ENCODE measurements at places on chromosomes 7 and 10.
A peak's percentile ranks its signal among the peaks of the same experiment; 100 is the strongest.

GRCh38 chr10:103038570-103038969 lies 120.5 kb downstream of the CNNM2 start:
- DNase-seq = no peak

- DNase-seq = no peak
Observed at GRCh38 chr7:69002416-69002815, 595.9 kb upstream of the AUTS2 start.

DNA sequence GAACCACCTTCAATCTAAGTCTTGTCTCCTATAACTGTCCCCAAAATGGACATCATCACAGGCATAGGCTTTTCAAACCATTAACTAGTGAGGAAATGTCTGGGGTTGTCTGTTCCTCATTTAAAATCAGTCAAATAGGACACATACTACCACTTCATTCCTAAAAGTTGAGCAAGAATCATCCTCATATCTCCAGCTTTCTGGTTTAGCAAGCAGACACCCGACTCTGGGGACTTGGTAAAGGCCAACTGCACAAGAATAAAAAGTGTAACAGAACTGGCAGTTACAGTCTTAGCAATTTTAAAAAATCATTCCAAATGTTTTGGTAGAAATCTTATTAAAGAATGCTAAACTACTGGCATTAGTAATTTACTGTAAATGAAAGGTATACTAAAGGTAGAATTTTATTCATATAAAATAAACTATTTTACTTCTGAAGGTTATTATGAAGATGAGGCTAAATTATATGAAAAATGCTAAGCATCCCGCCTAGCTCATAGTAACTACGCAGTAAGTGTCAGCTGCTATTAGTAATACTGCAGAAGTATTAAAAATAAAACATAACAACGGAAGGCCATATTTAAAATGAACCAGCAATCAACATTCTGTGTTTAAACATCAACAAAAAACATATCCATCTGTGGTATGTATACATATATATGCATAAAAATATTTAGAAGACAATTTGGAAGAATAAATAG lies 60.8 kb downstream of the ZNF438 start:
- DNase-seq = no peak

DNA sequence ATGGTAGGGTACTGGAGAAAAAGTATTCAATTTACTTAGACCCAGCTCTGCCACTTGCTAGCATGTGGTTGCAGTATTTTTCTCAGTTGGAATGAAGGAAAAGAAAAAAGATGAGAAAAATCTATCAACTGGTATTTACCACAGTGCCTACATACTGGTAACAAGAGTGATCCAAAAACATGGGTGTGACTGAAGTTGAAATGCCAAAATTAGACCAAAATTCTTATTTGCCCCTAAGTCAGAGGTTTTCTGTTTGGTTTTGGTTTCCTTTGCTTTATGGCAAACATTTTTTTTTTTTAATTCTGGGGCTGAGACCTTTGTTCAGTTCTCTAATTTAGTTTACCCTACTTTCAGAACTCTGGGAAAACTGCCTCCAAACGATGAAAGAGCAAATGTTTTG lies 12.3 kb downstream of the HYCC1 start:
- DNase-seq = no peak

DNA sequence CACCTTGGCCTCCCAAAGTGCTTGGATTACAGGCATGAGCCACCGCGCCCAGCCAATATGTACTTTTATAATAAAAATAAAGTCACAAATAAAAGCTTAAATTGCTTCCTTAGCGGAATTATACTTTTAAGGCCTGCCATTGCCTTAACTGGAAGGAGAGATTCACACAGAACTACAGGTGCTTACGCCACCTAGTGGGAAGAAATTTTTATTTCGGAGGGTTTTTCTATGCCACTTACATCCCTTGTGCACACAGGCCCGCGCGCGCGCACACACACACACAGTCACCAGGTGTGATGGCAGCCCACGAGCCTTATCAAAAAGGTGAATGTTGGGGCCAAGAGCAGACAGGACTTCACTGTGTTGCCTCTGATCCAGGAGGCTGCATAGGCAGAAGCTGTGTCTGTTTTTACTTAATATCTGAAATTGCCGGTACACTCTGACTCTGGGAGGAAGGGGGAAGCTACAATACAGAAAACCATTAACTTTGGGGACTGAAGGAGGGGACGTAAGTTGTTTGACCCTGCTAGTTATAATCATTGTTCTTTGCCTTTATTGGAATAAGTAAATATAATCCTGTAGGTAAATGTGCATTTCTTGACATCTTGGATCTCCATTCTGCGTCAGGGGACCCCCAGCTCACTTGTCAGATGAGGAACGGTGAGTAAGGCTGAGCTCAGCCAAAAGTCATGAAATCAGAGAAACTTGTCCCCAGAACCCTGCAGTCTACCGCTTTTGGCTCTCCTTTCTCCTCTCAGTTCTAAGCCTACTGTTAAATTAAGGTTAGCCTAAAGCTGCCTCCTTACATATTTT lies 87.1 kb downstream of the SLC16A9 start:
- peak; percentile 43 for DNase-seq

DNA sequence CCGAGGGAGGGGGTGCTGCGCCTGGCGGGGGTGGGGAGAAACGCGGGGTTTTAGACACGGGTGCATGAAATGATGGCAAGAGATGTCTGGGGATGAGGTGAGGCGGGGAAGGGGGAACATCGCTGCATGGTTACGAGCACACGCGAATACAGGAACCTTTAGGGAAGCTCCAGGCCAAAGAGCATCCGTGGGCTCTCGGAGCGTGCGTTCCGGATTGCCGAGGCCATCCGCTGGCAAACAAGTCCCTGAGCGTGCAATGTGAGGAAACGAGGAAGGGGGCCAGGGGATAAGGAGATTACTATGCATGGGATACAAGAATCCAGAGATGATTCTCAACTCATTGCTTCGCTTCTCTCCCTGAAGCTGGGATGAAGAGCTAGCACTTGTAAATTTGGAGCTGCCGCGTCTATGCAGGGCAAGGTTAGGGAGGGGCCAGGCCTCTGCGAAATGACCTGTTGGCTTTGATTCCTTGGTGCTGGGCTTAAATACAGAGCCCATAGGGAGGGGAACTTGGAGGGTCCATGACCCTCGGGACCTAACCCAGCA lies 520 bp upstream of the WNT2 start:
- DNase-seq = no peak

DNA sequence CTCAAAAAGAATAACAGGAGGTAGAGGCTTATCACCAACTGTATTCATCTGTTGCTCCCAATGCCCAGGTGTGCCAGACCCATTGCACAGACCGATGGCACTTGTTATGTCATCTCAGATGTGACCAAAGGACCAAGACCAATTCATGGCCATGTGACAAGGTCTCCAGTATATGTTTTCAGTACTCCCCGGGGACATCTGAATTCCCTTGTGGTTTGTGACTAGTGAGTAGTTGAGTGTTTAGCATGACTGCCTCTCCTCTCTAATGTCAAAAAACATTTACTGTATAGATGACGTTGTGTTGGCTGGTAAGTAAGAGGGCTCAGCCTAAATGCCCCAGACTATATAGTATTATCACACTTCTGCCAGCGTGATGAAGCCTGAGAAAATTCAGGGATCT lies 202.1 kb upstream of the SMIM30 start:
- DNase-seq = no peak

GRCh38 chr7:128790315-128791041 lies 1.3 kb upstream of the CCDC136 start:
- DNase-seq = no peak

- no peak for DNase-seq
Observed at GRCh38 chr10:95288303-95288702, 2.5 kb downstream of the PDLIM1 start.

DNA sequence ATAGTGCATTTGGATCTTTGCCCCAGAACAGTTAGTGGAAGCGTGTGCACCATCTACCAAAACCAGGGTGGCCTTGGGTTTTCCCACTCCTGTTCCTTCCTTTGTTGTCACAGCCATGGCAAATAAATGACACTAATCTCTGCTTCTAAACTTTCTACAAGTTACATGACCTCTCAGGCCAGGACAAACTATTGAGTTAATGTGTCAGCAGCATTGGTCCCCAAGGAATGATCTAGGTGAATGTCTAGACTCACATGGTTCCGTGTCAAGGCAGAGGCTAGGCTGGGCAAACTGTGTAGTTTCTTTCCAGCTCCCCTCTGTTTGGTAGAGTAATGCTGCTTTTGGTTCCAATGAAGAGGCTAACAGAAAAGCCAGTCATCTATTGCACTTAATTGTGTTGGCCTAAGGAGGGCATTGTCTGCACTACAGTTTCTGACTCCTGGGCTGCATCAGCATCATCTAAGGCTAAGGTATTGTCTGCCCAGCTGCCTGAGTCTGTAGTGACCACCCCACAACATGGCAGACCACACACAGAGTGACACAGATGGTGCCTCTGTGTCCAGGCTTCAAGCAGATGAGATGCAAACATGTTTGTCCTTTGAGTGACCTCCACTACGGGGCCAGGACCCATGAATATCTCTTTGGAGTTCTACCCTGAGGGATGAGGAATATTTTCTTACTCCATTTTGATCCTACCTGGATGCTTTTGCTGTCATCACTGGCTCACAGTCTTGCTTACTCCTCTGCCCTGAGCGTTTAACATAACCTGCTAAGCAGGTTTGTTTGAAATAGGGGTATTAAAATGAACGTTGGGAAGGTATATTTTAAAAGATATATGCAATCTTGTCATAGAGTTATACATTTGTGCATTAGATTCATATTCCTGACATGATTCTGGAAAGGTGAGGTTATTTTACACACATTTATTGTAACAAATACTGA lies 1.7 kb downstream of the CYP3A4 start:
- no peak for DNase-seq

DNA sequence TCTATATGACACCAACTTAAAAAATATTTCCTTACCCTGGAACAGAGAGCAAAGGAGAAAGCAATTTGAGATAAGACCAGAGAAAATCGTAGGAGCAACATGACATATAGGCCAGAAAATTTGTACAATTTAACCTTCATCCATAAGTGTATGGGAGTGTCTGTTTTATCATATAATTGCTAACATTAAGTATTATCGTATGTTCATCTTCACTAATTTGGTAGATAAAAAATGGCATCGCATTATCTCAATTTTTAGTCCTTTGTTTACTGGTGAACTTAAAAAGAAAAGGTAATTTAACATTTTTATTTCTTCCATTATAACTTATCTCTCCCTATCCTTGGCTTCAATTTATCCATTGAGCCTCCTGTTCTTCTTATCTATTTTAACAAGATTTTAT lies 873.4 kb downstream of the KCNMA1 start:
- no peak for DNase-seq

DNA sequence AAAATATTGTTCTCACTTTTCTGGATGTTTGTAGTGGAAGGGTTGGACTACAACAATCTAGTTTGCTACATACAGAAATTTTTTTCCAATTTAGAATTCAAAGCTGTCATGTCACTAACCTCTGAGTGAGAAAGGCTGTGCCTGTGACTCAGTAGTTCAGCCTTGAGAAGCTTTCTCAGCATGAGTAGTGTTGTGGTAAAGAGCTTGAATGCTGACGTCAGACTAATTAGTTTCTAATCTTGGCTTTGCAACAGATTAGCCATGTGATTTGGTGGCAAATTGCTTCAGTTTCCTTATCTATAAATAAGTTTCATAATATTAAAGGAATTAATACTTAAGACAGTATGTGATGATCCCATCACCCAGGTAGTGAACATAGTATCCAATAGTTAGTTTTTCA lies 83.8 kb downstream of the ABCA13 start:
- no peak for DNase-seq

DNA sequence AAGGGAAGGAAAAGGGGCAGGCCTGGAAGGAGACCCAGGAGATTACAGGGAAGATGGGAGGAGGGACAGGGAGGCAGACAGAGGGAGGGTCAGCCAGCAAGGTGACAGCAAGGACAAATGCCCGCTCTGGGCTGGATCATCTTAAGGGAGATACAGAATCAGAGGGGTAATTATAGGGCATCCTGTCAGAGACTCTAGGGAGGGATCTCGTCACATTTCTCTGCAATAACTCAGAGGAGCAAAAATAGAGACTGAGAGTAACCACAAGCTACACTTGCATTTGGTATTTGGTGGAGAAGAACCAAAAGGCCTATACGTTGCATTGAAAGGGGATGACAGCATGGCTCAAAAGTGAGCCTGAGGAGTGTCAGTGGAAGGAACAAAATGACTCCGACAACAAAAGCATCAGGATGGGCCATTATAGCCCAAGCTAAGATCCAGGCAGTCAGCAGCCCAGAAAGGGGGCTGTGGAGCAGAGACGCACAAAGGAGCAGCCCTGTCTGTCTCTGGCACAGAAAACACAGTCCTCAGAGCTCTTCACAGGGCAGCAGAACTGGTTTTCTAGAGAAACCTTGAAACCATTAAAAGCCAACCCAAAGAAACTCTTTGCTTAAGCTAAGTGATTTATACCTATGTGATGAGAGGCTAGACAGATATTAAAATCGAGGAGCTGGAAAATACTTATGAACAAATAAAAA lies 430.2 kb upstream of the VSTM2A start:
- no peak for DNase-seq

GRCh38 chr10:87771871-87772500 lies 46.0 kb downstream of the ATAD1 start:
- no peak for DNase-seq

GRCh38 chr7:150999497-151000230 lies 8.8 kb downstream of the NOS3 start:
- no peak for DNase-seq

- no peak for DNase-seq
Observed at GRCh38 chr7:55441002-55441401, 75.9 kb downstream of the LANCL2 start.

DNA sequence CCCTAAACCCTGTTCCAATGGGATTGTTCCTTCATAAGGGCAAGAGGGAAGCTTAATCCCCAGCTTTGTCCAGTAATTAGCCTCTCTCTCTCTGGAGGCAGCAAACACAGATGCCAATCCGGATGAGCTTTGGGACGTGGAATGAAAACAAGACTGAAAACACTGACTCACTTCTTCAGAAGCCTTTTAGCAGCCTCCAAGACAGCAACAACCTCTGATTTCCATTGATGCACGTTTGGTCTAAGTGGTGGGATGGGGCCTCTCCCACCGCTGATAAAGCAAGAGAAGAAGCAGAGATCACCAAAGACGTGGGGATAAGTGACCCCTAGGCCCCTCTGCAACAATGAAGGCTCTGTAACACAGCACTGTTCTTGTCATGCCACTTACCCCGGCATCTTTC lies 5.8 kb upstream of the GFRA1 start:
- DNase-seq = no peak

GRCh38 chr7:25565949-25566348 lies 337.7 kb upstream of the NPVF start:
- DNase-seq = peak; percentile 82

DNA sequence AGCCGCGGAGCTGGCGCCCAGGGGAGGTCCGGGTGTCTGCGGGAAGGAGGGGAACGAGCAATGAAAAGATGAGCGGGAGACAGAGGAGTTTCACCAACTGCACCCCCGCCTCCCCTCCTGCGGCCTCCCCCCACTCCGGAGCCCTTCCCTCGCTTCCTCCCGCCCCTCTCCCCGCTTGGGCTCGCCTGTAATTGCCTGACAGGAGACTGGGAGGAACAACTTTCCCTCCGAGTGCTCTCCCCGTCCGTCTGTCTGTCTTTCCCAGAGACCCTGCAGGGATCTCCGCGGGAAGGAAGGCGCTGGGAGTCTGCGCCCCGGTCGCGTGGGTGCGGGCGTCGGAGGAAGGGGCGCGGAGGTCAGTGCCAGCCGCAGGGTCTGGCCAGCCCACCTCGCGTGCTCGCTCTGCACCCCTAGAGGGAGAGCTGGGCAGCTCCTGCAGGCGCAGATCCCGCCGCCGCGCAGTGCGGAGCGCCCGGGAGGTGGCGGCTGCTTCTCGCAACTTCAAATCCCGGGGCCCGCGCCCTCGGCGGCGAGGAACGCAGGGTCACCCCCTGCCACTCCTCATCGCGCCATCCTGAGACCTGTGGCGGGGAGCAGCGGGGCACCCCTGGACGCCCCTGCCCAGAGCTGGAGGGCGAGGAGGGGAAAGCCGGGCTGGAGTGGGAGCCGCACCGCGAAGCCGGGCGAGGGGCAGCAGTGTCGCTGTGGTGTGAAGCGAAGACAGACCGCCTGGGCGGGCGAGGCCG lies 511 bp upstream of the NRP1 start:
- DNase-seq = peak; percentile 96
